ENCODE measurements at places on chromosomes 6 and 20.

GRCh38 chr6:80339421-80339820 lies 232.9 kb downstream of the BCKDHB start:
- no peak for DNase-seq

DNA sequence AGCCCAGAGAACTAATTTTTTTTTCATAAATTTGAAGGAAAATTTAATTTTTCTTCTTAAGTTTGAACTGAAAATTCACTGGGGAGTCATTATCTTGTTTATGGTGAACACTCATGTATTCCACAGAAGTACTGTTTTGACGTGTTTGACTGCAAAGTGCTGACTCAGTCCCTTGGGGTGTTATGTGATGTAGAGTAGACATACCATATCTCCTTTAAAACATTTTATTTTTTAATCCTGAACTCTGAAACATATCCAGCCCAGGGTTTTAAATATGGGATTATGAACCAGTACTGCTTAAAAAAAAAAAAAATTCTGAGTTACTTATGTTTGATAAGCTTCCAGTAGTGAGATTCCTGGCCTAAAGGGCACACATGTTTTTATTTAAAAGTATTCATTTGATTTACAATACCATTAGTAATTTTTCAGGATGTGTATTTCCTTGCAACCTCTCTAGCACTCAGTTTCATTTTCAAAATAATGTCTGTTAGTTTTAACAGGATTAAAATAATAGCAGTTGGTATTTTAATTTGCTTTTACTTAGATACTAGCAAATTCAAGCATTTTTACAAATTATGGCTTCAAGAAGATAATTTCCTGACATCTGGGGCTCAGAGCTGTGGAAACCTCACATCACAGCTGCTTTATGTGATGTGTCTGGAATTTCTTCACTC lies 81.7 kb upstream of the PDE10A start:
- DNase-seq = no peak

DNA sequence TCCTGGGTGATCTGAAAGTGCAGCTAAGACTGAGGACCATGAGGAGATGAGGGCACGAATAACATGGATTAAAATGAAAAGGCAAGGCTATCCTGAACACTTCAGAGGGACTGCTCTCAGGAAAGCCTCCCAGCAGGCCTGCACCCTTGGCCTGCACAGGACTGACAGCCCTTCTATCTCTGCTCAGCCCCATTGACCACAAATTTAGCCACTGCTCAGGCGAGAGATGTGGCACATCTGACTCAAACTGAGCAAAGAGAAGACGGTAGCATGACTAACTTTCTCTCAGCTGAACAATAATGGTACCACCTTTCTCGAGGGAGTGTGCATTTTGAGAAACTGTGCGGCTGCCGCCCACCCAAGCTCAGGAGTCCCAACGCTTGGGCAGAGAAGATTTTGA lies 257.5 kb downstream of the ADGB start:
- DNase-seq = no peak

DNA sequence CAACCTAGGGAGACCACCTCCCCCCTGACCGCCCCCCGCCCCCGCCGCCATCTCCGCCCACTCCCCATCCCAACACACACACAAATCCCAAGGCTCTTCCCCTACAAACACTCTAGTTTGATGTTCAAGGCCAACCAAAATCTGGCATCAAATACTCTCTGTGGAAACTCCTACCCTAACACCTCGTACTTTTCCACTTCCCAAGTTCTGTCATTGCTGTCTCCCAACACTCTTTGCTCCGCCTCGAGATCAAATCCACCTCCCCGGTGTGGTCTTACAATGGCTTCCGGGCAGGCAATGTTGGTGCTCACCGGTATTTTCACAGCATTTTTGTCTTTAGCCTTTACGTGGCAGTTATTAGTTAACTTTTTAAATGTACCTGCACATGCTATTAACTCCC lies 4.8 kb upstream of the QKI start:
- DNase-seq = no peak

- DNase-seq = no peak
These were observed 328.1 kb upstream of the ARID1B start for GRCh38 chr6:156449128-156449527.

GRCh38 chr6:133956416-133957049 lies 3.5 kb downstream of the TBPL1 start:
- DNase-seq = no peak

DNA sequence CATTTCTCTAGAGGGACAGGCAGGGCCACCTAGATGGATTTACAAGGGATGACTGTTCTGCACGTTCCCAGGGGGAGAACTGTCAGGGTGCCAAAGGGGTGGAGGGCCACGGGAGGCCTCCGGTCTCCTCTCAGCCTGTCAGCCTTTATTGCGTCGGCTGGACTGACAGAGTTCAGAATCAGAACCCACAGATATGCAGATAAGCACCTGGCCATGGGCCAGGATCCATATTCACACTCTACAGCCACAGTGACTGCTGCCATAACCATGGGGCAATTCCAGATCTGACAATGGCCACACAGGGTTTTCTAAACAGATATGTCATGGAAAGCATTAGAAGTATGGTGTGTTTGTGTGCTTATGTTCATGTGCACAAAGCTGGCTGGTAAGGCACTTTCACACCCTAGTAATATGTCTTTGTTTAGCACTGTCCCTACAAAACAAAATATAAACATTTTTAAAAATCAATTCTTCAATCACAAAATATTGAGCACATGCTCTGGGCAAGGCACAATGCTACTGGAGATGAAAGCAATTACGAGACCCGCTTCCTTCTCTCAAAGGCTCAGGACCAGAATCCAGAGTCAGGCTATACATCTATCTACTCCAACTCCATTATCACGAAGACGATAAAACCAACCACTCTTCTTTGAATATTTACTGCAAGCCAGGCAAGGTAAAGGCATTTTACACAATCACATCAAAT lies 29.1 kb downstream of the TRAM2 start:
- DNase-seq = no peak

DNA sequence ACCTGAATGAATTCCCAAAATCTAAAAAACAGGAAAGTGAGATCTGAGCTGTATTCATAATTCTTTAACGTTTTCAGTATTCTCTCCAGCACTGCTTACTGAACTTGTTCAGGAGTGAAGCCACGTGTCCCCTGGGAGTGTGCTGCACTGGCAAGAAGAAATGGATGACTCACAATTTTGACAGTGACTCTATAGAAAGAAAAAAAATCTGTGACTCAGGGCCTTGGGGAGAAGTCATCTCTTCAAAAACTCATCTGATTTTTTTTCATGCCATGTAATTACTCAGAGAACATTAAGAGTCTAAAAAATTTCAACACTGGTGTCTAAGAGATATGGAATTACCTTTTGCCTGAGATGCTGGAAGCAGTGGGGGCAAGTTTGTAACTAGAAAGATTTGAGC lies 39.7 kb downstream of the ANKEF1 start:
- DNase-seq = peak; percentile 70

DNA sequence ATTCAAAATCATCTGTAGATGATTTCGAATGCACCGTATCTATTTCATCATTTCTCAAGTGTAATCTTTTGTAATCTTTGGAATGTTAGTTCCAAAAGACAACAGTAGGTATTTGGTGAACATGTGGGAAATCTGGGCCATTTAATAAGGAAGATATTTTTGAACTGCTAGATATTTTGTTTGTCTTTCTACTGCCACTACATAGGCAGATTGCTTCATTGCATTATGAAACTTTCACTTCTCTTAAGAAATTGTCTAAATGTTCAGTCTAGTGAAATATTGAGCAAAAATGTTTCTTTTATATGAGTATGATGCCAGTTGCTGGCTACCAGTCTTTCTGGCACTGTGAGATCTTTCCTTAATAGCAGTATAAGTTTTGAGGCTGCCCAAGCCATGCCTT lies 527.8 kb upstream of the RNF217 start:
- peak; percentile 68 for DNase-seq

DNA sequence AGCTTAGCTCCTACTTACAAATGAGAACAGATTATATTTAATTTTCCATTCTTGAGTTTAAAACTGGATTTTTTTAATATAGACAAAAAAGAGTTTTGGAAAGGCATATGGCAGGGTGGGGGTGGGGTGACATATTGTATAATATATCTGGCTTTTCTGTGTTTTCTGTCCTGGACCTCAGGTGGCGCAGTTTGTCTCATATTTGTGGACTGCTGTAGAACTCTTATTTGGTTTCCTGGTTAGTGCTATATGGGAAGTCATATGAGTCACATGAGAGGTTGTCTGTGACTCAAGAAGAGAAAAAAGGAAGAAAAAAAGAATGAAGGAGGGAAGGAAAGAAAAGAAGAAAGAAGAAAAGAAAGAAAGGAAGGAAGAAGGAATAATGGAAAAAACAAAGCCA lies 131.8 kb downstream of the CLVS2 start:
- no peak for DNase-seq

DNA sequence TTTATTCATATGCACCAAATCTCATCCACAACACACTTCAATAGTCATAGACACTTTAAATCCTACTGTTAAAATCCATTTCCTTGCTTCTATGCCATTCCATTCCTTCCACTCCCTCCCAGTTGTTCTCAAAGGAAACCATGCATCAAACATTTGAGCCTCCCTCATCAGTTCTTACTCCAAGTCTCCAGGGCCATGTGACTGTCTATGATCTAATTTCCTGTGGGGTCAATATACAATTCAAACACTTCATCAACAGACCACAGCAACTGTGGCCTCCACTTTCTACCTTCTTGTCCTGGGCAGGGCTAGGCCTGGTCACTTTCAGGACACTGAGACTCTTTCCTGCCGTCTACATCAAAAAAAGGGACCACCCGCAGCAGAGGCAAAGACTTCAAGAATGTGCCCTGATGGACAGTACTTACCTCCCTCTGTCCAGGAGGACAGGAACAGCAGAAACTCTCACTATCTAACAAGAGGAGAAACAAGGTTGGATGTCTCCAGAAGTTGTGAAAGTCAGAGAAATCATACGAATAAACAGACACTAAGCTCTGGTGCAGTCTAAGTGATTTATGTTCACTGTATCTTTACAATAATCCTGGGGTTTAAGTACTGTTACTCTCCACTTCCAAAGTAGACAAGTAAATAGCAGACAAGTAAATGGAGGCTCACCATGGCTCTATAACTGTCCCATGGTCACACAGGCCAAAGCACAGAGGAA lies 160.2 kb downstream of the QRSL1 start:
- DNase-seq = no peak

DNA sequence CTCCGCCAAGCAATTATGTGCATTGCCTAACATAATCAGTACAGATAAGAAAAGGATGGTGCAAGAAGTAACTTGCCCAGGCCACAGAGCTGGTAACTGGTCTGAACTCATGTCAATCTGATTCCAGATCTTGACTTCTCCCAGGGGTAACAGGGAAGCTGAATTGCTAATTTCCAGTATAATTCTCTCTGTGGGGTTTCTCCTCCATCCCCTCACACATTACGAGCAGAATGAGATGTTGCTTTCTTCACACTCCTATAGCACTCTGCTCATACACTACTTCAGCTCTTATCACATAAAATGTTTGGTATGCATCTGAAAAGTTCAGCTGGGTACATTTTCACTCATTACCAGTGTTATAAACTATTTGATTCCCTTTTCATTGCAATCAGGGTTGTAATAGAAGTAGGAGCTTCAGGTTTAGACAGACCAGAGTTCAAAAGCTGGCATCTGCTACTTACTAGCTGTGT lies 24.0 kb upstream of the LRRC1 start:
- DNase-seq = no peak

DNA sequence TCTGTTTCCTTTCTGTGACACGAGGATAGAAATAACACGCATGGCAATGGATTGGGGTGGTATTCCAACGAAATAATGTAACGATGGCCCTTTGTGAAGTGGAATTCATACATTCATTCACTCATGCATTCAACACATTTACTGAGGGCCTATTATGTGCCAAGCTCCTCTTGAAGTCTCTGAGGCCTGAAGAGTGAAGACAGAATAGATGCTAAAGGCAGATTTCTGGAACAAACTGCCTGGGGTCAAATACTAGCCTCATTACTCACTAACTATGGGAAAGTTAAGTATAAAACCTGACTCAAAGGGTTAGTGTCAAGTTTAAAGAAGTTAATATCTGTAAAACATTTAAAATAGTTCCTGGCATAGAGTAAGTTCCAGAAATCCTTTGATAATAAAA lies 279.6 kb upstream of the SULF2 start:
- no peak for DNase-seq

DNA sequence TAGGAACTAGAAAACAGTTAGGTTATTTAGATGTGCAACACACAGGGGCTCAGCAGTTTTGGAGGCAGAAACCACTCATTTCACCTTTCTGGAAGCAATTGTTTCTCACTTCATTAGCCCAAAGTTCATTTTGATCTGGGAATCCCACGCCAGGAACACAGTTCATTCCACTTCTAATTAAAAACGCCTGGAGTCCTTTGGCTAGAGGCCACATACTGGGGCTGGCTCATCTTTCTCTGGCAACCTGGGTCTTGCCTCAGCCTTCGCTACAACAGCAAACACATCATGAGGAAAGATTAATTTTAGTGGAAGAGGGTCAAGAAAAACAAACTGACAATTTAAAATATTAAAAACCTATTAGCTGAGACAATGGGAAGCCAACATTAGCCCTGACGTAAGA lies 69.7 kb downstream of the RFPL4B start:
- no peak for DNase-seq
